ENCODE measurements at places on chromosomes 5 and 9.

DNA sequence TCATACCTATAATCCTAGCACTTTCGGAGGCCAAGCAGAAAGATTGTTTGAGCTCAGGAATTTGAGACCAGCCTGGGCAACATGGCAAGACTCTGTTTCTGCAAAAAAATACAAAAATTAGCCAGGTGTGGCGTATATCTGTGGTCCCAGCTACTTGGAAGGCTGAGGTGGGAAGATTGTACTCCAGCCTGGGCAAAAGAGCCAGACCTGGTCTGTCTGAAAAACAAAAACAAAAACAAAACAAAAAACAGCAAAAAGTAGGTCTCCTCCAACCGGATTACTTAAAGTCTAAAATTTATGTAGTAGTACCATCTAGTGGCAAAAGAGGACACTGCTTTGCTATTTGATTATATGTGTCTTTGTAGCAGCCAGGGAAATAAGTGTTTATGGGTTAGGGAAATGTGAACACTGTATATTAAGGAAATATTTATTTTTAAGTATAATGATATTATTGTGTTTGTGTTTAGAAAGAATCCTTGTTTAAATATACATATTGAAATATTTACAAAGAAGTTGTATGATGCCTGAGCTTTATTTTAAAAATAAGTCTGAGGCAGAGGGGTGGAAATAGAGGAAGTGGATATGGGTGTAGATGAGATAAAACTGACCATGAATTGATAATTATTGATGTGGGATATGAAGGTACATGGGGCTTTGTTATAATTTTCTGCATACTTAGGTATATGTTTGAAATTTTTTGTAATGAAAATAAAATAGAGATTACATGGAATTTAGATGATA is 20.0 kb downstream of the APC start:
- DNase-seq = peak; percentile 18

GRCh38 chr5:75363726-75364495 is 26.9 kb downstream of the HMGCR start:
- DNase-seq = no peak

DNA sequence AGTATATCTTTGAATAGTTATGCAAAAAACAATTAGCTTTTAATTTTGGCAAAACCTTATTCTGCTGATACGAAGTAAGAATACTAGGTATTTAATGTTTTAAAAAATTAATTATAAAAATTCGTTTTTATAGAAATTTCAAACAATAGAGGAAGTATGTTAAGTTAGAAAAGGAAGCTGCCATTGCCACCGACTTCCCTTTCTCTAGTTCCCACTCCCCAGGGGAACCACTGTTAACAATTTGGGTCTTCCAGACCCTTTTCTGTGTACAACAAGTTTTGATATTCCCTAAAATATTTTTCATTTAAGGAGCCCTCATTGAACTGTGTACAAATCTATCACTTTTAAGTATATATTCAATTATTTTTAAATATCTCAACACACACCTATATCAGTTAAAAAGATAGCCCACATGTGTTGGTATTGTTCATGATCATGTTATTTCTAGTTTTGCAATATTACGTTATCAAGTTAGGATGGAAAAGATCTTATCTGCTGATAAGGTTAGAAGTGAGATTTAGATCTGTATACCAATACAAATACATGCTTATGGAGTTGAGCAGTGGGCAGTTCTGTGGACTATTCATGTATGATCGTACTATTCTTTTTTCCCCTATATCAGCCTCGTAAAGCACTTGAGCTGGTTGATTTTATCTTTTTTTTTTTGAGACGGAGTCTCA is 25.9 kb downstream of the NDFIP1 start:
- no peak for DNase-seq

GRCh38 chr5:14101922-14102321 is 41.2 kb upstream of the TRIO start:
- DNase-seq = no peak

GRCh38 chr5:39214912-39215709 is 4.3 kb downstream of the FYB1 start:
- DNase-seq = no peak

- DNase-seq = no peak
Measured at GRCh38 chr5:81639556-81639955, 111.3 kb downstream of the SSBP2 start.
